ENCODE measurements at places on chromosomes 4 and X.

GRCh38 chrX:46819136-46819535, 17.7 kb upstream of the RP2 start:
- DNase-seq = no peak

DNA sequence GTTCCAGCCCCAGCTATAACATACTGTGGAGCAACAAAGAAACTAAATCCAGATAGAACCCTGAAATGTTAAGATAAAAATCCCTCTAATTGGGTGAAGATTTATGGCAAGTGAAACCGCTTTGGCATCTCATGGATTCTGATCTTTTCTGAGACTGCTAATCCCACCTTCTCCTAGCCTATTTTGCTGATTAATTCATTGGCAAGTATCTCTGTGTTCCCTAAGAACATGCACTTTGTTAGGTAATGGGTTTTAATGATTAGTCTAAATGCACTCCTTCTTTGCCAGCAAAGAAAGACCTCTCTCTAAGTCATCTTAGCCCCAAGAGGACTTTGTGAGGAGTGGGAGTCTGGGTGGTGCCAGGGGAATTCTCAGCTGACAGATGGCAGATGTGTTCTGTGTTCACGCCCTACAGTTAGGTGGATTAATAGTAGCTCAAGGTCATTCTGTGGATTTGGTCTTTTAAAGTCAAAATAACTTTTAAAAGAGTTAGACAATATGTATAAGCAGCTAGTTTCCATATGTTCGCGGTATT, 171.3 kb downstream of the UNC5C start:
- no peak for DNase-seq

DNA sequence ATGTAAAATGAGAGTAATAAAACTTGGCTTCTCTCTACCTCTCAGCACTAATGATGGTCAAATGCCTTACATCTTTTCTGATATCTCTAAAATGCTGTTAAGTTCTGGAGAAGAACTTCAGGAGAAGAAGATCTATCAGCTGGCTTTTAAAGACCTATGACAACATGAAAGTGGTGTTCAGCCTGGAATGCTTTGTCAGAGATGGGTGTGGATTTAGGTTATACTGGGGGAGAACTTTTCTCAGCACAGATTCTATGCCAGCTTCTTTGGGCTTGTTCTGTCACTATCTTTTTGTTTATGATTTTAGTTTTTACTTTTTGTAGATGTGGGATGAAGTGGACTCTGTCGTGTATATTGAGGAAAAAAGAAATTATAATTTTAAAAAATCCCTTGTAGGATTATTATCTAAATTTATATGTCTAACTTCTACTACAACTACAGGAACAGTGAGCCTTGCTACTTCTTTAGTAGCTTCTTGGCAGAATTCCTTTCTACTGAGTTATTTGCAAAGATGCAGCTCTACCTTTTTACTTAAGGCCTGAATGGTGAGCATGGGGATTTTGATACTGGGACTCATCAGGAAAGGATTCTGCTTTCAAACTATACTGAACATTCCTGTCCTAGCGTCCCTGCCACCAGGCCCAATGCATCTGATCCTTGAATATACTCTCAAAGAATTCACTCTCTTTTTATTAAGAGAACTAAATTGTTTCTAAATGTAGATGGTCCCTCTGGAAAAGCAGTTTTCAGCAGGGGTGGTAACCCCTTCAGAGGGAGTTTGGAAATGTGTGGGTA, 19.6 kb downstream of the CYP2U1 start:
- DNase-seq = no peak

DNA sequence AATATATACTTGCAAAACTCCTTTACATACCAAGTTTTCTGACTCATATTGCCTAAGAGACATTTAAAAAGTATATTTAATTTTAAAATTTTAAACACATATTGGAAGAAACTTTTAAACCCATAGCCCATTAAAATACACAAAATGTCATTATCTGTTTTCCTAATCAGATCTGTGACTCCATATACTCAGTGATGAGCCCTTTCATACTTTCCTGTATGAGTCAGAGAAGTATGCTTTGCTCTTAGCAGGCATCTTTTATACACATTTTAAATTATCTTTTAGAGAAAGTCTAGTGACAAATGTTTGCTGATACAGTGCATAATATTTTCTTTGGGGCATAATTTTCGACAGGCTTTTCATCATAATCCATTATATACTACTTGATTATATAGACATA, 26.4 kb downstream of the SPIN3 start:
- DNase-seq = no peak

DNA sequence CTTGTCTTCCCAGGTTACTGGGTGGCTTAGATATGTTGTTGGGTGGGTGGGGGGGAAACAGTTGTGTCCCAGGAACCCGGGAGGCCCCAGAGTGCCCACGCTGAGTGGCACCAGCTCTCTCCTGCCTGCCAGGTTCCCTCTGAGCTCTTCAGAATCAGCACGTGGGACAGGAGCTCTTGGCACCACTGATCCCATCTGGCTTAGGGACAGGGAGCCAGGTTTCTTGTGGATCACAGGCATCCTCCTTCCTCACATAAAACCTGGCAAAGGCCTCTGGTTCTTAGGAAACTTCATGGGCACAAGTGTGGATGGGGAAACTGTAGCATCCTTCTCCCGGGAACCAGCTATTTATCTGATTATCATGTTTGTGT, 3.4 kb downstream of the GPR78 start:
- no peak for DNase-seq

- no peak for DNase-seq
These were observed 18.2 kb downstream of the UBE2D3 start for GRCh38 chr4:102809190-102809589.

- no peak for DNase-seq
These were observed 335.5 kb downstream of the IL15 start for GRCh38 chr4:141971869-141972268.

DNA sequence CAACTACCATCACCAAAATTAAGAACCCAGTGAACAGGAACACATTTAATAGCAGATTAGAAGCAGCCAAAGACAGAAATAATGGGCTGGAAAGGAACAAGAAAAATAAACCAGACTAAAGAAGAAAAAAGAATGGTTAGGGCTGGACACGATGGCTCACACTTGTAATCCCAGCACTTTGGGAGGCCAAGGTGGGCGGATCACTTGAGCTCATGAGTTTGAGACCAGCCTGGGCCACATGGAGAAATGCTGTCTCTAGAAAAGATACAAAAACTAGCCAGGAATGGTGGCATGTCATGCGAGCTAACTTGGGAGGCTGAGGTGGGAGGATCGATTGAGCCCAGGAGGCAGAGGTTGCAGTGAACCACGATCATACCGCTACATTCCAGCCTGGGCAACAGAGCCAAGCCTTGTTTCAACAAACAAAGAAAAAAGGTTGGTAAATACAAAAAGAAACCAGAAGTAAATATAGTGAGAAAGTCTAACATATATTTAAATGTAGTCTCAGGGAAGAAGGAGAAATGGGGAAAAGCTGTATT, 102.0 kb downstream of the AFAP1 start:
- no peak for DNase-seq

DNA sequence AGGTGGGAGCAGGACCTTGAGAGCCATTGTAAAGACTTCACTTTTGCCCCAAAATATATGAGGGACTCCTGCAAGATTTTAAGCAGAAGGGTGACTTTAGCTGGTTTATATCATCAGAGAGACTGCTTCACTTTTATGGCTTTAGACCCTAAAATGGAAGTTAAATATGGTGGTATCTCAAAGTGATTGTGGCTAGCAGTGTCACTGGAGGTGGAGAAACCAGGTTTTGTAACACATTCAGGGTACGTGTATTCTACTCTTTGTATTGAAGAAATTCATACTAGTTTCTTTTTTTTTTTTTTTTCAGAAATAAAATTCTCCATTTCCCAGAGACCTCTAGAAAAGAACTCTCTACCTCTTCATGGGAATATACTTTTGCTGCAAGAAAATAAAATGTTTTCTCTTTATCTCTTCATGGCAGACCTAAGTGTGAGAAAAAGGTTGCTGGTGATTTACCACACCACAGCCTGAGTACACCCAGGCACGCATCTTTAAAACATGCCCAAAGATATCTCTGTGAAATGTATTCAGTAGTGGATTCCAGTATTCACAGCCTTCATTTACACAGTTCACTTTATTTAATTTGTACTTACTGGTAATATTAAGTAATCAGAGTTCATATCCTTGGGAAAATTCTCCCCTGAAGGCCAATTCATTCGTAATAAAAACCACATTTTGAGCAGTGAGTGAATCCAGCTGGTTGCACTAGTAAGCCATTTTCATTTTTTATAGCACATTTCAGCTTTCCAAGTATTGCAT, 74.3 kb upstream of the GUCY1A1 start:
- DNase-seq = no peak

Measured in central memory CD8-positive, alpha-beta T cell (primary cell).